ENCODE measurements at places on chromosomes 2 and 18.

GRCh38 chr2:55611997-55612396 lies 5.4 kb downstream of the PPP4R3B start:
- no peak for DNase-seq

GRCh38 chr2:144382849-144383248 lies 137.1 kb downstream of the ZEB2 start:
- DNase-seq = peak; percentile 39

GRCh38 chr2:191693778-191694177 lies 15.8 kb downstream of the NABP1 start:
- peak; percentile 34 for DNase-seq

GRCh38 chr18:79738041-79738461 lies 58.4 kb downstream of the CTDP1 start:
- DNase-seq = no peak

- DNase-seq = peak; percentile 43
These were observed 88.5 kb downstream of the DYNAP start for GRCh38 chr18:54679318-54680149.

GRCh38 chr2:67566285-67566684 lies 169.2 kb downstream of the ETAA1 start:
- DNase-seq = no peak

GRCh38 chr2:223465793-223466192 lies 136.4 kb downstream of the SCG2 start:
- peak; percentile 91 for DNase-seq

GRCh38 chr2:25336383-25336841 lies 5.3 kb downstream of the DNMT3A start:
- DNase-seq = no peak

GRCh38 chr2:204835786-204836185 lies 290.5 kb downstream of the PARD3B start:
- no peak for DNase-seq

GRCh38 chr2:134582547-134582899 lies 136.3 kb downstream of the TMEM163 start:
- DNase-seq = peak; percentile 50

DNA sequence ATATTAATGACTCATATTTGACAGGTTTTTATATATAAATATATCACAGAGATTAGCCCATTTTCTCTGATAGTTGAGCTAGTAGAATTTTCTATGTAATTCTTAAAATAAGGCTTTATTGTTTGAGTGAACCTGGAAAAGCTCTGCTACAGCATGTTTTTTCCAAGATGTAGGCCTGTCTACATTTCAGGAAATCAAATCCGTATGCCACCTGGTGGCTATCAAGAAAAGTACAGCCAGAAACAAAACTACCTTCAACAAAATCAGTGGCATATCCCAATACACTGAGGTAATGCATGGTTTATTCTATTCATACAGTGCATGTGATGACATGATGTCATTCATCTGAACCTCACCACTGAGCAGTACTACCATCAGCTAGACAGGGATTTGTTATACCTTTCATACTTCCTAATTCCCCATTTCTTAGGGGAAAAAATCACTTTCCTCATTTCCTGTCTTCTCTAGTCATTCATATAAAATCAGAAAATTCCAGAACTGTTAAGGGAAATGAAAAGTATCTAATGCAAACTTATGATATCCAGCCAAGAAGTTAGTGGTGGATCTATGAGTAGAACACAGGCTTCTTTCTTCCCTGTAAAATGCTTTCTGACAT lies 310.4 kb upstream of the SYT4 start:
- DNase-seq = peak; percentile 50

GRCh38 chr2:56801770-56802169 lies 618.0 kb downstream of the CCDC85A start:
- DNase-seq = no peak

GRCh38 chr18:22493255-22493654 lies 75.5 kb upstream of the CTAGE1 start:
- DNase-seq = no peak

- no peak for DNase-seq
These were observed 181.2 kb upstream of the LRATD1 start for GRCh38 chr2:14451312-14451711.

GRCh38 chr2:207770602-207771404 lies 1.1 kb upstream of the FZD5 start:
- no peak for DNase-seq

DNA sequence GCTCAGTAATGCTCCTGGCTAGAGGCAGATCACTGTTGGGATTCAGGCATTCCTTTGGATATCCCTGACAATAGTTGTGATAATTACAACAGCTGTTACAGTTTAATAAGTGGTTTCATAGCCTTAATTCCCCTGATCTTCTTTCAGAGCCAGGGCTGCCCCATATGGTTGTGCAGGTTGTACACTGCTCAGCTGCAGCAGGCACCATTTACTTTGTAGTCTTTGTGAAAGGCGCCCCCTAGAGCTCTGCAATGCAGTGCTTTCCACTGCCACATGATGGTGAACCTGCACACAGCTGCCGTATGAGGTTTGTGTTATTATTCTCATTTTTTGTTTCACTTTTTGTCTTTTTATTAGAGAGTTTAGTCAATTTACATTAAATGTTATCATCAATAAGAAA lies 239.1 kb downstream of the KCNS3 start:
- DNase-seq = peak; percentile 51

DNA sequence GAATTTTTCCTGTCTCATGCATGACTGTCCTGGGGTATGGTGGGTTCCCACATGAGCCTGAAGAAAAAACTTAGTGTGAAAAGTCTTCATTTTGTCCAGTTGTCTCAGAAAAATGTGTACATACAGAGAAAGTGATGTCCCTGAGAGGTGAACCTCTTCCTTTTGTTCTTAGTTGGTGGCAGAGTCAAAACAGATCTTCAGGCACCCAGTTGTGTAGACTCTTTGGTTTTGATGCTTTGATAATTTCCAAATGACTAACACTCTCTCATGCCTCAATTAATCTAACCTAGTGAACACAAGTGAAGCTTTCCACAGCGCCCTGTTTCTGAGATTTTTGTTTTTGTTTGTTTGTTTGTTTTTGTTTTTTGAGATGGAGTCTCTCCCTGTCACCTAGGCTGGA lies 273.5 kb downstream of the PIK3C3 start:
- DNase-seq = no peak

DNA sequence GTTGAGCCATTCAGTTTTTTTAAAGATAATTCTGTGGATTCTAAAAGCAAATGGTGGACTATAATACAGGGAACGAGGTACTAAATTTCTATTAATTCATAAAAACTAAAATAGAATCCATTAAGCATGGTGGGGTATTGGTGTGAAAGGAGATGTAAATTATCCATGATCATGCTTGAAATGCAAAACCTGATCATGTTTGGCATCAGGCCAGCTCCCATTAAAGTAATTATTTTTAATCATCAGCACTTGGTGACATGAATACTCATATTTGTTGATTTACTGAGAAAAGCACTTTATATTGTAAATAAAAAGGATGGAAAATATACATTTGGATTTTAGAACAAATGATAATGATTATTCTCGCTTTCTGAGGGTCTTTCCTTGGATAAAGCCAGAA lies 232.3 kb upstream of the MEIS1 start:
- no peak for DNase-seq

DNA sequence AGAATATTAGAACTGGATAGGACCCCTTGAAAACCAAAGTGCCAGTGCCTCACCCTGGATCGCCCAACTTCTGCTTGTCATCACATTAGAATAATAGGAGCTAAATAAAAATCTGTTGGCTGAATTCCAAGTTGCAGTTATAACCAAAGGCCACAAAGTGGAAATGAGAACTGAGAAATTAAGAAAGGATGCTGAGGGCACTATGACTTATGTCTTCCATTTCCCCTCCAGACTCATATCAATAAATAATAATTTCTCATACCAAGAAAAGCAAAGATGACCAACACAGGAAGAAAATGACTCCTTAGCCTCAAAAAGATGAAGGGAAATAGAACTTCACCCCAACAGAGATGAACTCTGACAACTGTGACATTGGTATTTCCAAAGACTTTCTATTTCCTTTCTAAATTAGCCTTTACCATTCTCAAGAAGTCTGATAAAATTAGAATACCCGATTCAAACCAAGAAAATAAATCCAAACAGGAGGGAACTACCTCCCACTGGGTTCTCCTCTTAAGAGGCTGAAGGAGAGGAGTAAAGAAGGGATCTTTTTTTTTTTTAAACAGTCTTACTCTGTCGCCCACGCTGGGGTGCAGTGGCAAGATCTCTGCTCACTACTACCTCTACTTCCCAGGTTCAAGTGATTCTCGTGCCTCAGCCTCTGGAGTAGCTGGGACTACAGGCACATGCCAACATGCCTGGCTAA lies 46.5 kb upstream of the EPG5 start:
- peak; percentile 78 for DNase-seq

GRCh38 chr2:221958224-221958623 lies 340.6 kb downstream of the PAX3 start:
- no peak for DNase-seq

DNA sequence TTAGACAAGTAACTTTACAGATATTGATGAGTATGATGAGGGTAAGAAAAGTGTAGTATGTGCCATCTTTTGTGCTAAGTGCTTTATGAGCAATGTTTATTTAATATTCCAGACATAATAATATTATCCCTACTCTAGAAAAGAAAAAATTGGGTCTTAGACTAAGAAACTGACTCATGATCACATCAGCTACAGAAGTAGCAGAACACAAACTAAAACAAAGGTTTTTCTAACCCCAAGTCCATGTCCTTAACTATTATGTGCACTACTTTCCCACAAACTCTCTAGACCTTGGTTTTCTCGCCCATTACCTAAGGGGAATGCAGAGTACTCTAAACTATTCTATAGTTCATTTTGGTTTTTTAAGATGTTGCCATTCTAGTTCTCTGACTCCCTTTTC lies 64.5 kb downstream of the BAZ2B start:
- DNase-seq = peak; percentile 7

GRCh38 chr2:147373800-147374422 lies 470.9 kb upstream of the ACVR2A start:
- DNase-seq = no peak

DNA sequence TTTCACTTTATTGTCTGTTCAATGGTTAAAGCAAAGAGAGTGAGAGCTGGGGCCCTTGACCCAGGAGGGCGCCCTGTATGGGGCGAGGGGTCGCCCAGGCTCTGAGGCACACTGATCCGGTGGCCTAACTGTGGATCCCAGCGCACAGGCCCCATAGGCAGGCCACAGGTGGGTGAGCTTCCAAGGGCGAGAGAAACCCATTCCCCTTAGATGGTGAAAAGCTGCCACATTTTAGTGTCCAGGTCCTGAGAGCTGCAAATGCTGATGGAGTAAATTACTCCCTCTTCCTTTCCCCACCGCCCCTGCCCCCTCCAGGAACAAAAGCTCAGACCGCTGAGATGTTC lies 5.9 kb upstream of the DLX2 start:
- no peak for DNase-seq

DNA sequence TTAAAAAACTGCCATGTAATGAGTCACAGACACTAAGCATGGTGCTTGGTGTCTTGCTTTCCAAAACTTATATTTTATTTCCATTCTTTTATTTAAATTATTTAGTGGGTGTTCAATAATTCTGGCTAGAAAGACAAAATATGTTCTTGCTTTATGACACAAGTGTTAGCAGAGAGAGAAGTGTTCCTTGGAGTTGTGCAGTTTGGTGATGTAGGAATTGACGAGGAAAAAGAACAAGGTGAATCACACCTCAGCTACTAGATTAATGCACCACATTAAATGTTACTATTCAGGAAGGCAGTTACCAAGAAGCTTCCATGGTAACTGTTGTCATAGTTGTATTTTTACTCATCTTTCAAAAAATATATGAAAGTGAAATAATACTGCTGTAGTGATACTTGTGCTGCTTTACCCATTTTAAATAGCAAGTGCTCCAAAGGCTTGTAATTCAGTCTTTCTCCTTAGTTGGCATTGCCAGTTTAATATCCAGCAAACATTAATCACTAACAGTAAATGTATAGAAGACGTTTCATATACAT lies 28.3 kb downstream of the ADAM23 start:
- DNase-seq = no peak

DNA sequence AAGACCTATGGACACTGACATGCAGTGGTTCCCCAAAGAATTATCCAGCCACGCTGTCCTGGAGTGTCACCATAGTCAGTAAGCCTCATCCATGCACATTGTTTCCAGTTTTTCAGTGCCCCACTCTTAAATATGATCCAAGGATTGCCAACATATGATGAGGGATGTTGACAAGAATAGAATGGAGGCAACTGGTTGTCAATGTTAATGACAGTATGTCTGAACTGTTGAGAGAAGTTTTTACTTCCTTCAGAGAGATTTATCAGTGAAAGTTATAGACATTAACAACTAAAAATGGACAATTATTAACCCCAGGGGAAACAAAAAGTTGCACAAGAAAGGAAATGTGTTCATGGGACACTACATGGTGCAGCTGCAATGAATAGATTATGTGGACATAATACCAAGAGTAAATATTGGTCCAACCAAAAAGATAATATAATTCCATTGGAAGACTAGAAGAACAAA lies 69.9 kb downstream of the CYP26B1 start:
- DNase-seq = no peak

DNA sequence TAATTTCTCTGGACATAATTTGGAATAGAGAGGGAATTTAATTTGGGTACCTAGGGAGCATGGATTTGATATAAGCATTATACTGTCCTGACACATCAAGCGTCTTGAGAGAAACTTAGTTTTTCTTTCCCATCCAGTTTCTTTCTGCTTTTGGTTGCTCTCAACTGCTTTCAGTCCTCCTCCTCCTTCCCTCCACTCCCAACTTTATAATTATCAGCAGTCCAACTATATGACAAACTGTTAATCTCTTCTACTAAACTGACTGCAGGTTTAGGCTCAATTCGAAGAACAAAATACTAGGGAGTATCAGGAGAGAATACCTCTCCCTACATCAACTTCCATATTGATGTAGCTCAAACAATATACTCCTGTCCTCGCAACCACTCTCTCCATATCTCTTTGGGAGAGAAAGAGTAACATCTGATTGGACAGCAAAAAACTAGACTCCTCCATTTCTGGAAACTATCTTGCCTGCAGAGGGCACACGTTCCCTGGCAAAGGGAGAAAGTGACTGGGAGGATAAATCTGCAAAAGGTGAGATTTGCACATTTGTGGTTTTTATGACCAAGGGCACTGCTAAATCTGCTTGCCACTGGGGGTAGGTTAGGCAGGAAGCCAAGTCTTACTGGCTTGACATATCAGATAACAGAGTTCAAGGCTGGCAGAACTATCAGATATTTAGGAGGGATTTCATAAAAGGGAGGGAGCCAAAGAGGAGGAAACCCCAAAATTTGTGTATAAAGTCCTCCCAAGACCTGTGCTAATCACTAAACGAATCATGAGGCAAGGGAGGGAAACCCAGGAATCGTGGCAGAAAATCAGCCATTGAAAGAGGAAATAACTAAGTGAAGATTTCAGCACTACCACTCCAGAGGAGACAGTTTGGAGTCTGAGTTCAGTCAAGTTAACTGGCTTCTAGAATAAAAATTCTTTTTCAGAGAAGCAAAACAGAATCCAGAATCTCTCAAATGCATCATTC lies 40.0 kb downstream of the ICA1L start:
- peak; percentile 49 for DNase-seq

Measured in suppressor macrophage treated with lipopolysaccharide for 1 hour (primary cell).